ENCODE measurements at places on chromosomes 11 and 22.

DNA sequence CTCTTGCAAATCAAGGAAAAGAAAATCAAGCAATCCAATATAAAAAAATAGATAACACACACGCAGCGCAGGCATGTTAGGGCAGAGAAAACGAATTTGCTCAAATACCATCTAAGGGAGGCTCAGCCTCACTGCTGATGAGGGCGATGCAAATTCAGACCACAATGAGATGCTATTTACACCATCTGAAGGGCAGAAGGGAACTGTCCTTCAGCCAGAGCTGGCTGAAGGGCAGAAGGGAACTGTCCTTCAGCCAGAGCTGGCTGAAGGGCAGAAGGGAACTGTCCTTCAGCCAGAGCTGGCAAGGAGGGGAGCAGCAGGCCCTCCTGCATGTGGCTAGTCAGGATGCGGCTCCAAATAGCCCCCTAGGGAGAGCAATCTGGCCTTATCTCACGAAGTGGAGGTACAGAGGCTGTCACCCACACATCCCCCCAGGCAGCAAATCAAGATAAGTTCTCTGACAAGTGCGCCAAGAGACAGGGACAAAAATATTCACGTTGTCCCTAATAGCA lies 7.6 kb upstream of the SLC39A13 start:
- no peak for DNase-seq

DNA sequence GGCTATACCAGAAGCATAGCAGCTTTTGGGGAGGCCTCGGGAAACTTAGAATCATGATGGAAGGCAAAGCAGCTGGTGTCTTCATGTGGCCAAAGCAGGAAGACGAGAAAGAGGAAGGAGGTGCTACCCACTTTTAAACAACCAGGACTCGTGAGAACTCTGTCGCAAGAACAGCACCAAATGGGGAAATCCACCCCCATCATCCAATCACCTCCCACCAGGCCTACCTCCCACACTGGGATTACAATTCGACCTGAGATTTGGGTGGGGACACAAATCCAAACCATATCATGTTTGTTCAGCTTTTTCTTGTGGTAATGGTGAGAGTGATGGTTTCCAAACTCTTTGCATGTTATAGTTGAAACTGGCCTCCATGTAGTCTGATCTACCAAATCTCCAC lies 32.5 kb upstream of the OR10D3 start:
- DNase-seq, result no peak

DNA sequence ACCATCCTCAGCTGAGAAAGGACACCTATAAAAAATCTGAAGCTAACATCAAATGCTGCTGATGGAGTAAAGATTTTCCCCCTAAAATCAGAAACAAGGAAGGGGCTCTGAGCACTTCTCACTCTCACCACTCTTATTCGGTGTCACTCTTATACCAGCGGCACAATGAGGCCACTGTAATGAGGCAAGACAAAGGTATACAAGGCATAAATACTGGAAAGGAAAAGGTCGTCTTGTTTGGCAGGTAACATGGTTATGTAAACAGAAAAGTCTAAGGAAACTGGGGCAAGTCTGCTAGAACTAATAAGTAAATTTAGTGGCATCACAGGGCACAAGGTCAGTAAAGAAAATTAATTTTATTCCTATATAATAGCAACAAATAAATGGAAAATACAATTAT lies 8.1 kb upstream of the MOB2 start:
- DNase-seq, result no peak

GRCh38 chr11:69909561-69910518 lies 90.6 kb upstream of the FGF3 start:
- no peak for DNase-seq

DNA sequence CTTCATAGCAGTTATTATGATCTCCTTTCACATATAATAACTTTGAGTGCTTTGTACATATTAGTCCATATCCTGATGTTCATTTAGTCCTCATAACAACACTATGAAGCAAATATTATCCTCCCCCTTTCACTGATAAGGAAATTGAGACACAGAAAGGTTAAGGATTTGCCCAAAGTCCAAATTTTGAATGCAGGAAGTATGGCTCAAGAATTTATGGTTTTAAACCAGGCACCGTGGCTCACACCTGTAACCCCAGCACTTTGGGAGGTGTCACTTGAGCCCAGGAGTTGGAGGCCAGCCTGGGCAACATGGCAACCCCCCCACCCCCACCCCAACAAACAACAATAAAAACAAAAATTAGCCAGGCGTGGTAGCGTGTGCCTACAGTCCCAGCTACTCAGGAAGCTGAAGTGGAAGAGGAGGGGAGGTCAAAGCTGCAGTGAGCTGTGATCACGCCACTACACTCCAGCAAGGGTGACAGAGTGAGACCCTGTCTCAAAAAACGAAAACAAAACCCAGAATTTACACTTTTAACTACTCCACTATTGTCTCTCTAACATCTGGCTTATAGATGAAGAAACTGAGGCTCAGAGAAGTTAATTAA lies 8.6 kb downstream of the CCDC34 start:
- no peak for DNase-seq

GRCh38 chr11:118635642-118636041 lies 28.2 kb downstream of the PHLDB1 start:
- DNase-seq, result no peak

DNA sequence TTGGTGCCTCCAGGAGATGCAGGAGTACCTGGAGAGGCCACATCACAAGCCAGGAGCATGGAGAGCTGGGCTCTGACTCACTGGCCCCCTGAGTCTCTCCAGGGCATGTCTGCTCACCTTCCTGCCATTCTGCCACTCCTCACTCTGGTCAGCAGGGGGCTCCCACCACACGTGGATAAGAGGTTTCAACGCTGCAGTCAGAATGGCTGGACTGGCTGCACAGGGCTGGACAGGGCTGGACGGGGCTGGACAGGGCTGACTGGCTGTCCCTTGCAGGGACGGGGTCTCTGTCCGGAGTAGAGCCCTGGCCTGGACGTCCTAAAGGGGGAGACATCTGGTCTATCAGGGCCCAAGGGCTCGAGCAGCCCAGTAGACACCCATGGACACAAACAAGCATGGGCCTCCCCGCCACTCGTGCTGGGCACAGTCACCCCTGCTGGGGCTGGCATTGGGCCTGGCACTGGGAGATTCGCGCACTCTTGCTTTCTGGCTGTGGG lies 34.6 kb downstream of the CYTH4 start:
- DNase-seq, result peak; percentile 65

DNA sequence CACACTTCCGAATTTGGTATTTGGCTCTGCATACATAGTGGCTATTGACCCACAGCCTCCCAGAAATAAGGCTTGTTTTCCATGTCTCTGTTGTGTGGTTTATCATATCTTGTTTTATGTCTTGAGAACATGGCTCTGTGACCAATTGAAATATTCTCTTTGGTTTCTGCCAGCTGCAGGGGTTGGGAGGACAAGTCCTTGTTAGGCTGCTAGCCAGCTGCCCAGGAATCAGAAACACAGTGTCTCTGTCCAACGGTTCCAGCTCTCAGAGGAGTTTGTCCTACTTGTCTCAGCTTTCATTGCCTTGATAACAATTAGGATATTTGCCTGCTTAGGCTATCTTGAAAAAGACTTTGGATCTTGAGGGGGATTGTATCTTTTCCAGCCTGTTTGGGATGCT lies 6.0 kb upstream of the SLC7A4 start:
- no peak for DNase-seq

GRCh38 chr11:5983443-5983842 lies 3.3 kb downstream of the OR52L1 start:
- no peak for DNase-seq

- no peak for DNase-seq
Observed at GRCh38 chr11:14269692-14270573, 89.0 kb downstream of the RRAS2 start.
